ENCODE measurements at places on chromosomes 16 and 17.
A peak's percentile ranks its signal among the peaks of the same experiment; 100 is the strongest.

- peak; percentile 71 for DNase-seq
Measured at GRCh38 chr17:27226611-27227230, 67.2 kb upstream of the WSB1 start.

GRCh38 chr16:78686601-78687000 lies 587.1 kb downstream of the WWOX start:
- peak; percentile 17 for DNase-seq

DNA sequence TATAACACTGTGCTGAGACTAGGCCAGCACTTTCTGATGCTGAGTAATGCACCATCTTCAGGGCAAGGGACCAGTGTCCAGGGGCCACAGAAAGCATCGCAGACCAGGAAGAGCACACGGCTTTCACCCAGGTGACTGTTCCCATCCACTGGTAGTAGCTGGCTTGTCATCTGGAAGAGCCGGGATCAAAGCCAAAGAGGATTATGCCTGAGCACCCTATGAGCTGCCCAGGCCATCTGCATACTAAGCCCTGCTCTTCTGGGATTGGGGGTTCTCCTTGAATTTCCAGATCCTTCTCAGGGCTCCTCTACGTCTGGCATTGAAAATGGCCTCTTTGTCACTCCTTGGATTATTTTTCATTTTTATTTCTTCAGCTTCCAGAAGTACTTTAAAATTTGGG lies 140.7 kb downstream of the IRX3 start:
- no peak for DNase-seq

DNA sequence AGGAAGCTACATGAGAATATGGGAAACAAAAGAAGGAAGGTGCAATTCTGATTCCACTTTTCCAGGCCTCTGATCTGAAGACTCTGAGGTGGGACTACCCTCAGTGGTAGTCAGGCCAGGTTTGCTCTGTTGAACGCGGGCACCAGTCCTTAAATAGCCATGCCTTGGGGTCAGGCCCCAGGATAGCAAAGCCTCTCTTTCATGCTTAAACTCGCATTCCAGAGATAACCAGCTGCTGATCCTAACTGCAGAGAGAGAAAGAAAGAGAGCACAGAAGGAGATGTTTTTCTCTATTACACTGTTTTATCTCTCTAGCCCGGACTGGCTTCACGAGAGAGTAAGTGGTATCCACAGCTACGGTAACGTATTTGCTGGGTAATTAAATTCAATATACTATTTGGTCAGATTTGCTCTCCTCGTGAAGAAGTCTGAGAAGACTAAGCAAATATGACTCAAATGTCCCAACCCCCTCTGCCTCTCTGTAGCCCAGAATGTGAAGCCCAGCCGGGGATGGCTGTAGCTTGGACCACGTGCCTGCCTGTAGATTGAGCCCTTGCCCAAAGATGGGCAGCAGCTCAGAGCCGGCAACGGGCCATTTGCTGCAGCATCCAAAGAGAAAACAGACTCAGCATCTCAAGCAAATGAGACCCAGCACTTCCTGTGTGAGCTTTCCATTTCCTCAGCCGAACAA lies 122.2 kb downstream of the SMG6 start:
- peak; percentile 94 for DNase-seq

- DNase-seq: peak; percentile 64
Measured at GRCh38 chr17:18017958-18018357, 21.0 kb downstream of the ATPAF2 start.

DNA sequence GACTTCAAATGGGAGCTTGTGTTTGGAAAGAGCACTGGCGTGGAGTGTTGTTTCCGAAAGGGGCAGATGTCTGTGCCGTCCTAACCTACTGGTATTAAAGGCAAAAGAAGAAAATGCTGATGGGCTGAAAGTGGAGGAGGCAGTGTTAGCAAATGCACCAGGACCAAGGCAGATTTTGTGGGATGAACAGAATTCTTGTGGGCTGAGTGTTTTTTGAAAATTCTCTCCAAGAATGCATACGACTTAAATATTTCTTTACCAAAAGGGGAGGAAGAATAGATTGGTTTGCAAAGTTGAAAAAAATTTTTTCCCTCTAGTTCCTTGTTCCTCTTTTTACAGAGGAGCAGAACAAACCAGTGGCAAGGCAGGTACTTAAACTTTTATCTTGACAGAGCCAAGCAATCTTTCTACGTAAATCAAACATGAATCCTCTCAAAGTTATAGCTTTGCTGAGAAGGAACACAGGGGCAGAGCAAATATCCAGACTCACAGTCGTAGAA lies 16.8 kb downstream of the MARCHF10 start:
- peak; percentile 95 for DNase-seq

- DNase-seq: no peak
Measured at GRCh38 chr16:79288066-79288465, 312.5 kb downstream of the MAF start.

GRCh38 chr17:10243883-10244844 lies 45.8 kb upstream of the GAS7 start:
- peak; percentile 24 for DNase-seq

DNA sequence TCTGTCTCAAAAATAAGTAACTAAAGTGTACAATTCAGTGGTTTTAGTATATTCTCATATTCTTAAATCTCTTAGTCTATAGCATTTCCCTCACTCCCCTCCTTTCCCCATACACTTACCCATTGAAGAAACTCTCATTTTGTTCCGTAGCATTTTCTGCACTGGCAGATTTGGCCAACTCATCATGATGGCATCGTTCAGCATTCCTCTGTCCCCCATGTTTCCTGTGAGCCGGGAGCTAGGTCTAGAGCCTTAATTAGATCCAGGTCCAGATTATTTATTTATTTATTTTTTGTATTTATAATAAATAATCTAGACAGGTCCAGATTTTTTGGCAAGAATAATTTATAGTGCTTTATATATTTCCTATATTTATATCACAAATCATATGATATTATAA lies 31.0 kb downstream of the HEATR3 start:
- DNase-seq: peak; percentile 26

DNA sequence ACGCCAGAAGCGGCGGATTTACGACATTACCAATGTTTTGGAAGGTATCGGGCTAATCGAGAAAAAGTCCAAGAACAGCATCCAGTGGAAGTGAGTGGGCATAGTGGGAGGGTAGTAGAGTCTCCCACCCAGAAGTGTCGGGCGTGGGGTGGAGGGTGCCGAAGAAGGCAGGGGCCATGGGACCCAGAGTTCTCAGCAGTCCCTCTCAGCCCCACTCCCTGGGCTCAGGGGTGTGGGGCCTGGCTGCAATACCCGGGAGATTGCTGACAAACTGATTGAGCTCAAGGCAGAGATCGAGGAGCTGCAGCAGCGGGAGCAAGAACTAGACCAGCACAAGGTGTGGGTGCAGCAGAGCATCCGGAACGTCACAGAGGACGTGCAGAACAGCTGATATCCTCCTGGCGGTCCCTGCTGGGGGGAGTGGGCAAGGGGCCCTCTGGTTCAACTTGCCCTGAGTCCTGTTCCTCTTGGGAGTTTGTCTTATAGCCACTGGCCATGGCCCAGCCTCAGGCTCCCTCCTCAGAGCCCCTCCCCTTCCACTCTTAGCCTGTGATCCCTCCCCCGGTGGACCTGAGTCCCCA lies 916 bp downstream of the E2F4 start:
- DNase-seq: no peak

- DNase-seq: no peak
Measured at GRCh38 chr16:79047337-79047736, 553.2 kb downstream of the MAF start.

GRCh38 chr16:6209355-6209930 lies 1111.8 kb upstream of the EEF2KMT start:
- no peak for DNase-seq

DNA sequence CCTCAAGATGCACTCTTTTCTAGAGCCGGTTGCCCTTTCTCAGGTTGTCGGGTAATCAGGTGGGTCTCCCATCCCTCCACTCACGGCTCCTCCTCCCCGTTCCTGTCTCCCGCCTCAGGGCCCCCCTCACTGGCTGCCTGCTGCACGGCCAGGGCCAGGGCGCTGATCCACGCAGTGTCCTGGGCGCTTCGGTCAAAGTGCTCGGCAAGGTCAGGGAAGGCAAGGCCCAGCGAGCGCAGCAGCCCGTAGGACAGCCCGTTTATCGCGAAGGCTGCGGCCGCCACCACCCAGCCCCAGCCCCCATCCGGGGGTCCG lies 753 bp downstream of the SLC16A11 start:
- DNase-seq: no peak

GRCh38 chr16:11225677-11226549 lies 30.1 kb downstream of the SOCS1 start:
- no peak for DNase-seq

DNA sequence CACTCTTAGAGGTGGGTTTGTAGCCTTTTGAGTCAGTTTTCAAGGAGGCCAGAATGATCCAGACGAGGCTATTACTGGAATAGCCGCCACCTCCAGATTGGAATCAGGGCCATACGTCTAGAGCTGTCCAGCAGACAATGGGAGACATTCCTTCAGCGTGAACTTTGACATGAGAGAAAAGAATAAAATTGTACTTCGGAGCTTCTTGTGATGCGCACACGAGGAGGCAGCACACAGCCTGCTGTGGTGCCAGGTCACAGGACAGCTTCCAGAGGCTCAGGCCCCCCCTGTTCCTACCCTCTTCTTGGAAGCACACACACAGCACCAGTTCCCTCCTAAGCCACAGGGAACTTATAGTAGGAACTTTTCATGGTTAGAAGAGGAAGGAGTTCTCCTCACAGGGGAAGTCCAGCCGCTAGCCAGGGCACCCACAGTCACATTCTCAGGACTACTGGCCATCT lies 81.0 kb downstream of the VPS53 start:
- DNase-seq: peak; percentile 71

GRCh38 chr16:79607587-79607986 lies 7.0 kb upstream of the MAF start:
- DNase-seq: peak; percentile 64

GRCh38 chr17:71461498-71462169 lies 659.2 kb upstream of the SOX9 start:
- no peak for DNase-seq

DNA sequence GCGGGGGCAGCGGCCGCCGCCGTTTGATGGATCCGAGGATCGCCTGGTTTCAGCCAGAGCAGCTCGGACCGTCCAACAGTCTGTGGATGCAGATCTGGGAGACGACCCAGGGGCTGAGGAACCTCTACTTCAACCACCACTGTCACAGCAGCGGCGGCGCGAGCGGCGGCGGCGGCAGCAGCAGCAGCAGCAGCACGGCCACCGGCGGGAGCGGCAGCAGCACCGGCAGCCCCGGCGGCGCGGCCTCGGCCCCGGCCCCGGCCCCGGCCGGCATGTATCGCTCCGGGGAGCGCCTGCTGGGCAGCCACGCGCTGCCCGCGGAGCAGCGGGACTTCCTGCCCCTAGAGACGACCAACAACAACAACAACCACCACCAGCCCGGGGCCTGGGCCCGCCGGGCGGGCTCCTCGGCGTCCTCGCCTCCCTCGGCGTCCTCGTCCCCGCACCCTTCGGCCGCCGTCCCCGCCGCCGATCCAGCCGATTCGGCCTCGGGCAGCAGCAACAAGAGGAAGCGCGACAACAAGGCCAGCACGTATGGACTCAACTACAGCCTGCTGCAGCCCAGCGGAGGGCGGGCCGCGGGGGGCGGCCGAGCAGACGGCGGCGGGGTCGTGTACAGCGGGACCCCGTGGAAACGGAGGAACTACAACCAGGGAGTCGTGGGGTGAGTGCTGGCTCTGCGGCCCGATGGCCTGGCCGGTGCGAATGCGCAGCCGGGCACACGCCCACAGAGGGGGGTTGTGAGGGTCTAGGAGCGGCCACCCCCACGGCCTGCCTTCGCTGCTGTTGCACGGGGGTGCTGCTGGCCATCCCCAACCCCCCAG lies 702 bp downstream of the TENT4B start:
- DNase-seq: peak; percentile 28

GRCh38 chr17:1574697-1575471 lies 12.3 kb upstream of the PITPNA start:
- DNase-seq: no peak

DNA sequence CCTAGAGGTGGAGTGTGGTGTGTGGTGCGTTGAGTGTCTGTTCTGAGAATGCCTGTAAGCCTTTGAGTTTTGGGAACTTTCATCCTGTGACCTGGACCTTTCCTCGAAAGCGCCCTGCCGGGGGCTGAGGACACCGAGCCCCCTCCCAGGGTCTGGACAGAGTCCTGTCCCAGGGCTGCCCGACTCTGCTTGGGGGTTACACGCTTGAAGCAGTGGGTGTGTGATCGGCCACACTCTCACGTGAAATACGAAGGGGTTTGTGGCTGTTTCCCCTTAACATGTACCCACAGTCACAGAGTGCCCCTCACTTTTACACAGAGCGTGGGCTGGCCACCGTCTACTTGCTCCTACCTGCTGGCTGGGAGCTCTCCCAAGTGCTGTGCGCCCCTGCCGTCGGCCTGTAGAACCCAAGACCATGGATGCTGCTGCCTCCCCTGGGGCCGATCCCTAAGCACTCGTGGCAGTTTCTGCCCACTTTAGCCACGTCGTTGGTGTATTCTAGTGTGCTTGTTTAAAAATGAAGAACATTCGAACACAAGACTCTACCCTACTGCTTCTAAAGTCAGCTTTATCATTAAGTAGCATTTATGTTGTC lies 6.8 kb downstream of the ZNF750 start:
- DNase-seq: no peak

DNA sequence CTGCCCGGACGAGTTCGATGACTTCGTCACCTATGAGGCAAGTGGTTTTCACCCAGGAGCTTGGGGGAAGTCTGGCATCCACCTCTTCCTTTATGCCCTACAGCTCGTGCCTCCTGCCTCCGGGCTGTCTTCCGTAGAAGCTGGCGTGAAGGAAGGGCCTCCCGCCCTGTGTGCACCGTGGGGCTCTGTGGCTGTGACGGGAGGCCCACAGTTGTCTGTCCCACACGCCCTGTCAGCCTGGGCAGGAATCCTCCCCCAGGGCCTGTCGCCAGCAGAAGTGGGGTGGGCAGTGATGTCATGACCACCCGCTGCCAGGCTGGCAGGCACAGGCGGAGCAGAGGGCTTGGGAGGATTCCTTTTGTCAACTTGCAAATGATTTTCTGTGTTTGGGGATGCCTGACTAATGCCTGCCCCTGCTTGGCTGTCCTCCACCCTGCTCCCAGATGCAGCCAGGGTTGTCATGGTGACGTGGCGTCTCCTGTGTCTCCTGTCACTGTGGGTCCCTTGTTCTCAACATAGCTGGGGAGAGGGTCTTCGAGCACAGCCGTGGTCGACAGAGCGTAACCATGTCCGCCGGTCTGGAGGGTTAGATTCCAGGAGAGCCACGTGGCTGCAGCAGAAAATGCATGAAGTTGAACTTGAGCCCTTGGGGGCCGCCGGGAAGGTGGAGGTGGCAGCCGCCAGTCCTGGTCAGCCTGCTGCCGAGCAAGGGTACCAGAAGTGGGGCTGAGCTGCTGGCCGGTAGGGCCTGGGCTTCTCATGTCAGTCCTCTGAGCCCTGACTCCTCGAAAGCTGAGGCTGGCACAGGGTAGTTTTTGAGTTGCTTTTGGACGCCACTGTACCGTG lies 46.1 kb downstream of the RAB11FIP3 start:
- DNase-seq: no peak
